ENCODE measurements at places on chromosomes 3 and 15. TPM values are rescaled to one million over a fixed set of nuclear protein-coding genes. Genes with fewer than 3 reads are reported as not detected.

Gene SSUH2
- total RNA-seq, result not detected

Gene ACTRT3
- total RNA-seq, result 4.7 TPM

Gene P3H2
- 13.1 TPM for total RNA-seq

Gene DAPK2
- total RNA-seq, result 6.5 TPM

Gene HRG
- not detected for total RNA-seq

Gene P2RY1
- total RNA-seq, result 0.88 TPM

Data from dermis blood vessel endothelial cell (primary cell).